OCI-LY7 (cell line): ENCODE measurements at places on chromosomes 6 and 20. TPM values are rescaled to one million over a fixed set of nuclear protein-coding genes. Genes with fewer than 3 reads are reported as not detected.
A peak's percentile ranks its signal among the peaks of the same experiment; 100 is the strongest.

DNA sequence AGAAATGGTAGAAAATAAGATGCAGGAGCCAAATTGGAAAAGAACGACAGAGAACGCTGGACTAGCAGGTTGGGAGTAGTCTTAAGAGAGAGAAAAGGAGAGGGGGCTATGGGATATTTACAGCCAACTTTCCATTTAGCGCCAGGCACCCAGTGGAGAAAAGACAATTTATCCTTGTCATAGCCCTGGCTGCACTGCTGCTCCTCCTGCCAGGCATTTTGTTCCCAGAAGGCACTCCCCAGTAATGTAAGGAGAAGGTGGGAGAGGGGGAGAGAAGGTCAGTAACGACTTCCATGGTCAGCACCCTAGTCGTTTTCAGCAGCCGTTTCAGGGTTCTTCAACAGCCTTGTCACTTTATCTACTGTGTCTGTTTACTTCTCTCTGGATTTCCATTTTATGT lies 159.0 kb downstream of the TRMT11 start:
- DNase-seq = no peak

BCAS1 gene
- total RNA-seq = 0.19 and 0.26 TPM in 2 replicates

DNA sequence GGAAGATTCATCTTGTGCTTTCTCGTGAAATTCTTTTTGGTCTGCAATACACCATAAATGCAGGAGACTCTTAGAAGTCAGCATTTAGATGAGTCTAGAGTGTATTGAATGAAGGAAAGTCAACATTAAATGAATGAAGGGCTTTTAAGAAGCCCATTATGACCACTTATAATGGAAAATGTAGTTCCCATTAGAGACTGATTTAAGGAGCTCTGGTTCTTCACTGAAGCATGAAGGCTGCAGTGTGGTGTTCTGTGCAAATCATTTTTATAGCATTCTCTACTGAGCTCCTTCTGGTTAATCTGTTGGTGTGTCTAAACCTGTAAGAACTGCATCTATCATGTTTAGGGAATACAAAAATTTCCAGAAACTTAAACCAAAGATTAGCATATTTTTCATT lies 19.7 kb downstream of the NCOA7 start:
- DNase-seq = no peak

PRDM1 gene
- 1.9 and 3.3 TPM in 2 replicates for total RNA-seq

GRCh38 chr6:49918787-49919186 lies 45.2 kb downstream of the DEFB114 start:
- DNase-seq = no peak

SLC25A27 gene
- 157 and 203 TPM in 2 replicates for total RNA-seq

DNA sequence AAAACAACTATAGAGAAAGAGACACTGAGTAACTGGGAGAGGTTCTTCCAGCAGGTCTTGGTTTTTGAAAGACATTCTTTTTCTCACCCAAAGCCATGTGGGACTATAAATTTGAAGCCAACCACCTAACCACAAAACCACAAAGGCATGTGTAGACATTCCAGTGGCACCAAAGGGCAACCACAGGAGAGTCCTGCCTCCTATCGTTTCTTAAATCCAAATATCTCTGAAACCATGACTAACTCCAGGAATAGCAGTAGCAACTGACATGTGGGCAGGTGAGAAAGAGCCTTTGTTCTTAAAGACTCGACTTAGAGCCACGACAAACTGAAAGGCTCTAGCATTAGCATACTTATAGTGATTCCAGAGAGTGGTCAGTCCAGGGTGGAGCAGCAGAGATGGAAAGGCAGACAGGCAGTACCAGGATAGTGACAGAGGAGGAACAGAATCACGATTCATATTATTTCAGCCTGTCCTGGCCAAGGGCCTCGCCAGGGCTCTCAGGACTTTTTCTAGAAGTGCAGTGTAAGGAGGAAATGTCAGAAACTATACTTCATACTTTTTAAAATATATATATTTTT lies 9.4 kb upstream of the COL9A1 start:
- no peak for DNase-seq

DNA sequence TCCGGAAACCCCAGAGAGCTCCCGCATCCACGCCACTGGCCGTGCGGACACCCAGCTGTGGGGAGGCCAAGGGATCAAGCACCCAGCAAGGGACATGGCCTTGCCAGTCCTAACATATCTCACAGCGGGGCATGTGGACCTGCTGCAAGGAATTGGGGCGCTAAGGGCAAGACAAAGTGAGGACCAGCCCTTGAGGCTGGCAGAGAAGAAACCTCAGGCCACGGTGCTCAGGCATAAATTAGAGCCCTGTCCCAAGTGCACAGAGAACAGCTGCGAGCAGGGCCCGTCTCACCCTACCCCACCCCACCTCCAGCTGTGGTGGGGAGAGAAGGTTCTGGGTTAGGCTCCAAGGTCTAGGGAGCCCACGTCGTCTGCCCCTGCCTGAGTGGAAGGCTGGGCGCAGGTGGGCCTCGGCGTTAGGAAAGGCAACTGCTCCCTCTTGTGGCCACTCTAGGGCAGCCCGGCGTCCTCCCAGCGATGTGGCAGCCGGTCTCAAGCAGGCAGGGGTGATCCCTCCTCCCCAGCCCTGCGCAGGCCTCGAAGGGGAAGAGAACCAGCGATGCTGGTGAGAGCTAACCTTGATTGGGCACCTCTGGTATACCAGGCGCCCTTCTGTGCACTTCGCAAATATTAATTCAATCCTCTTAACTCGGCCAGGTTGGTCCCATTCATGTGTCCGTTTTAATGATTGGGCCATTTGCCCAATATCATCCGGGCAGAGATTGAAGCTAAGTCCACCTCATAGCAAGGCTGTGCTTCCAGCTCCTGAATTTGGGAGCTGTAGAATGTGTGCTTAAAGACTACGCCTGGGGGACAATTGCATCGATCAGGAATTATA lies 235.8 kb downstream of the NFATC2 start:
- peak; percentile 74 for DNase-seq

GRCh38 chr6:152771061-152771687 lies 20.6 kb downstream of the VIP start:
- no peak for DNase-seq

RBPJL gene
- total RNA-seq = not detected in 2 replicates

GRCh38 chr6:153435787-153436186 lies 304.7 kb upstream of the RGS17 start:
- no peak for DNase-seq

MYL9 gene
- not detected in 2 replicates for total RNA-seq

GRCh38 chr6:27168108-27168507 lies 79.4 kb upstream of the PRSS16 start:
- DNase-seq = no peak

- DNase-seq = no peak
These were observed 535.2 kb upstream of the EPHA7 start for GRCh38 chr6:93954584-93954983.

DNA sequence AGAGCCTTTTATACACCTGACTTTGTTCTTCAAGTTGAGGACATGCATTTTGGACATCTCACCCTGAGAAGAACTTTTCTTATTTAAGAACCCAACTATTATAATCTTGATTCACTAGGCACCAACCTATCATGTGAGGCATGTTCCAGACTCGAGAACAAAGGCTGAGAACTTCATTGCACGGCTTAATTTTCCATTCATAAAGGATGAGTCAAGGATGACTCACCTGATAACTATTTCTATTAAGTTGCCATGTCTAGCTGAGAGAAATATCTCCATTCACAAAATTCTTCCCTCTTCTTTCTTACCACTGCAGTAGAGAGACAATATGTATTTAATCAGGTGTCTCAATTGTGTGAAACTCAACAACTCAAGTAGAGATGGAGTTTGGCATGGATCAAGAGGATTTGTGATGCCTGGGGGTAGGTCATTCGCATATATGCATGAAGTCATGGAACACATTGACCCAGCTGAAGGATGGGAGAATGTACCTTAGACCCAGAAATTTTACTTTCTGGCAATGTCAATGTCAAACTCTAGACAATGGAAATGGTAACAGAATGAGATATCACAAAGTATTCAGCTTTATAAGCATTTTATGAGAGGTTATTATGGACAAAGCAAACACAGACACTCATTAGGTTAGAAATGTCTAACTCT lies 208.7 kb upstream of the PRND start:
- DNase-seq = no peak

CD2AP gene
- total RNA-seq = 58.0 and 61.7 TPM in 2 replicates

GRCh38 chr6:85428486-85428885 lies 21.4 kb upstream of the NT5E start:
- no peak for DNase-seq

RNF182 gene
- total RNA-seq = not detected in 2 replicates

TTLL9 gene
- not detected in 2 replicates for total RNA-seq

GRCh38 chr6:92810913-92811312 lies 608.4 kb downstream of the EPHA7 start:
- DNase-seq = peak; percentile 93

IRF4 gene
- 281 and 291 TPM in 2 replicates for total RNA-seq

GRCh38 chr20:21509079-21509596 lies 4.7 kb downstream of the NKX2-2 start:
- DNase-seq = no peak

DNA sequence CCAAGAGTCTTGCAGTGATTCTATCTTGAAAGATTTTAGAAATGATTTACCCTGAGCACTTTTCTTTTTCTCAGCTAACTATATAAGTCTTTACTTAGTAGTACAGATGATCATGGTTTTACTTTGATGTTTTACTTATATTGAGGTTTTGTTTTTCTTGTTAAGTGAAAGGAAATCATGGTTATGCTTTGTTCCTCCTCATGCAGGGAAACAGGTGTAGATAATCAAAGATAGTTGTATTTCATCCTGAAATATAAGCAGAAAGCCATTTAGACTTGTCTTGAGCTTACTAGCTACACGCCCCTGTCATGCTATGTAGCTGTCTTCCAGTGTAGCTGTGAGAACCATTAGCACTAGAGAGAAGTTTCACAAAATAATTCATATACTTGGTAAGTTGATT lies 113.9 kb downstream of the HIVEP1 start:
- DNase-seq = no peak

DNA sequence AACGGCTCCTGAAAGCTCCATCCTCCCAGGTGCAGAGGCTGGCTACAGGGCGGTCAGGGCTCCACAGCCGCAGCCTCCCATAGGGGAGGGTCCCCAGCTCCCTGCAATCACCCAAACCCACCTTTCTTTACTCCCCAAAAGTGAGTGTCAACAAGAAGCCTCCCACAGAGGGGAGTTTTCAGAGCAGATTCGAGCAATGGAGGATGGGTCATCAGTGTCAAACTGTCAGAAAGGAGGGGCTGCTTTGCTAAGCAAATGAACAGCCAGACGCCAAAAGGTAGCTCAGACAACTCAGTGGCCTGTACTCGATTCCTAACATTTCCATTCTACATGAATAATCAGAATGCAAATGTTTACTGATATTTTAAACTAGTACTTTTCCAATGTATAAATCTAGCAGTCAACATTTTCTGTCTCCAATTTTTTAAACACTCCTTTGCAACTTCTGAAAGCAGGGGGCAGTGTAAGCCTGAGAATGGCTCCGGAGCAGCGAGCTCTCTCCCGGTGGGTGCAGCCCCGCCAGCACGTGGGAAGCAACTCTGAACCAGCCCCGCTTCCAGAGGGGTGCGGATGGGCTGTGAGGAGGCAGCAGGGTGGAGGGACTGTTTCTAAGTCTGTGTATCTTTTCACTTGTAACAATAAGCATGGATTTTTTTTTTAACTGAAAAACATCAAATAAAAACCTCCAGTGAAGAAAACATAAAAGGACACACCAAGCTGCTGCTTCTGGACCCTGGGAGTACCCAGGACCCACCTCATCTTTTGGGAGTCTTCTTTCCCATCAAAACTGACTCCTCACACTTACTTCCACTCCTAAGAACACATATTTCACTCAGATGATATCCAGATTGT lies 54.9 kb downstream of the TAF4 start:
- peak; percentile 71 for DNase-seq

DNA sequence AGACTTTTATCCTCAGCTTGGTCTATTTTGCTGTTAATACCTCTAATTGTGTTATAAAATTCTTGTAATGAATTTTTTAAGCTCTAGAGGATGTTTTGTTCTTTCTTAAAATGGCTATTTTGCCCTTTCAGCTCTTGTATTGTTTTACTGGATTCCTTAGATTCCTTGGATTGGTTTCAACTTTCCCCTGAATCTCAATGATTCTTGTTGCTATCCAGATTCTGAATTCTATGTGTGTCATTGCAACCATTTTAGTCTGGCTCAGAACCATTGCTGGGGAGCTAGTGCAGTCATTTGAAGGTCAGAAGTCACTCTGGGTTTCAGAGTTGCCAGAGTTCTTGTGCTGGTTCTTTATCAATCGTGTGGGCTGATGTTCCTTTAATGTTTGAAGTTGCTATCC lies 37.1 kb downstream of the OTOR start:
- DNase-seq = no peak

GRCh38 chr6:151103266-151103665 lies 136.5 kb upstream of the AKAP12 start:
- DNase-seq = no peak

DNA sequence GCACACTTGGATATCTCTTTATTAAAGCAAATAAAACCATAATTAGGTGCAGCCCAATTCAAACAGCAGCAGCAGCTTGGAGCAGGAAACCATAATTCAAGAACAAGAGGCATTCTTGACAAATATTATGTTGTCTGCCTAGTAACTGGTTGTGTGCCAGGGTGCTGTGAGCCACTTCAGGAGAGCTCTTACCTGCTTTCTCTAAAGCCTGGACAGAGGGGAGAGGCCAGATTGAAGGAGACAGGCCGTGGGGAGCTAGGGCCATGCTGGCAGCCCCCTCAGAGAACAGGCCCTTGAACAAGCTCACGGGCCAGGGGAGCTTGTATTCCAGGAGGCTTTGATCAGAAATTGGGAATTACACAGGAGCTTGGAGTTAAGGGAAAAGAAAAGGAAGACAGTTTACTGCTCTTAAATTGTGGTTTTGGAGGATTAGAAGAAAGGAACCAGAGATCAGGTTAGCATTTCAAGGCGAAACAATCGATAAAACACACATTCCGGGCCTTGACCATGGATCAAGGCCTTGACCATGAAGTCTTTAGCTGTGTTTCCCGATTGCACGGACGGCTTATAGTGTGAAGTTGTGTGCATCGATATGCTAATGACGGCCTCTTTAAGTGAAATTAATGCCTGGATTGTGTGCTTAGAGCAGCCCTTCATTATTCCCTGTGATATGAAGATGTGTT lies 69.8 kb upstream of the NKX2-2 start:
- no peak for DNase-seq

SLC44A4 gene
- not detected in 2 replicates for total RNA-seq

DNA sequence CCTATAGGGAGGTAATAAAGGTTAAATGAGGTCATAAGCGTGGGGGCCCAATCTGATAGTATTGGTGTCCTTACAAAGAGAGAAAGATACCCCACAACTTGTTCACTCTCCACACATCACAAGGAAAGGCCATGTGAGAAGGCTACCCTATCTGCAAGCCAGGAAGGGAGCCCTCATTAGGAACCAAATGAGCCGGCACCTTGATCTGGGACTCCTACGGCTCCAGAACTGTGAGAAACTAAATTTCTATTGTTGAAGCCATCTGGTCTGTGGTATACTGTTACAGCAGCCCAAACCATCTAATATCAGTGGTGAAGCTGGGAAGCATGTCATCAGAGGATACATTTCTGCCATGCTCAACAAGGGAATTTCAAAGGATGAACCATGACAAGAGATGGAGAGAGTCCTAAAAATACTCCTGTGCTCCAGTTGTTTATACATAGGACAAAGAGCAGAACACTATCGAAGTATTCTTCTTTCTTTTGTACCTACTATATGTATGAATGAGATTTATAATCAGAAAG lies 10.4 kb downstream of the COX7A2 start:
- no peak for DNase-seq
